ENCODE measurements at places on chromosomes 1 and 21. TPM values are rescaled to one million over a fixed set of nuclear protein-coding genes. Genes with fewer than 3 reads are reported as not detected.

- no peak for DNase-seq
Measured at GRCh38 chr1:52436817-52437216, 32.4 kb downstream of the PRPF38A start.

- no peak for DNase-seq
Measured at GRCh38 chr1:70025846-70026245, 179.5 kb downstream of the LRRC40 start.

GRCh38 chr21:45306832-45307571, 19.3 kb upstream of the POFUT2 start:
- DNase-seq, result no peak

DNA sequence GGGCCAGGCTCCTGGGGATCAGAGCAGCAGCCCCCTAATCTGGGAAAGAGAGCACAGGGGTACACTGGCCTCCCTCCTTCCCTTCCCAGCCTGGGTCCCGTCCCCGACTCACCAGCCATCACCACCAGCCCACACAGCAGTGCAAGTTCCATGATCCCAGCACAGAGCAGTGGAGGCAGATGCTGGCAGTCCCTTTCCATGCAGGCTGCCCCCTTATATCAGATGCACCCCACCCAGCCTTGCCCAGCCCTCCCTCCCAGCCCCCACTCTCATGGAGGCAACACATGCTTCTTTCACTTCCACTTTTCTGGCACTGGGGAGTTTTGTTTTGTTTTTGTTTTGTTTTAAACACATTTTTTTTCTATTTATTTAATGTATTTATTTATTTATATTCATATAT, at the start of gene PLA2G2D:
Gene PLA2G2D, minus strand, starts transcription at position 190 of the 400 bp plus-strand sequence. Its CDS starts 38 bp downstream, at position 152.
- DNase-seq, result no peak

- no peak for DNase-seq
Measured at GRCh38 chr1:230696218-230696617, 17.7 kb downstream of the AGT start.

DNA sequence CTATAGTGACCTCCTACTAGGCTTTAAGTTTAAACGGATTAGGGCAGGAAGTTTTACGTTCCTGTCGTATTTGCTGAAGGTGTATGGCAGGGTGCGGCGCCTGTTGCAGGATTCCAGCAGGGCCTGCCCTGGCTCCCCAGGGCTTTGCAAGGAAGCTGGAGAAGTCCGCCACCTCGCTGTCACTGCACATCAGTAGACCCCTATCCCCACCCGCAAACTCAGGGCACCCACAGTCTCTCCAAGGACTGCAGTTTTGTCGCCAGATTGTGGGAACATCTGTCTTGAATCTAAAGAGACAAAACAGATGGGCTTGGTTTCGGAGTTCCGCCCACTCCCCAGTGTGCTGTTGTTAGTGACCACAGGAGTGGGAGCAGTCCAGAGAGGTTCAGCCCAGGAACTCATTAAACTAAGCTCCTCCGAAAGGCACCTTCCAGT, 110.8 kb downstream of the CDC7 start:
- DNase-seq, result no peak

GRCh38 chr21:29105218-29105617, 25.2 kb upstream of the MAP3K7CL start:
- peak; percentile 22 for DNase-seq

DNA sequence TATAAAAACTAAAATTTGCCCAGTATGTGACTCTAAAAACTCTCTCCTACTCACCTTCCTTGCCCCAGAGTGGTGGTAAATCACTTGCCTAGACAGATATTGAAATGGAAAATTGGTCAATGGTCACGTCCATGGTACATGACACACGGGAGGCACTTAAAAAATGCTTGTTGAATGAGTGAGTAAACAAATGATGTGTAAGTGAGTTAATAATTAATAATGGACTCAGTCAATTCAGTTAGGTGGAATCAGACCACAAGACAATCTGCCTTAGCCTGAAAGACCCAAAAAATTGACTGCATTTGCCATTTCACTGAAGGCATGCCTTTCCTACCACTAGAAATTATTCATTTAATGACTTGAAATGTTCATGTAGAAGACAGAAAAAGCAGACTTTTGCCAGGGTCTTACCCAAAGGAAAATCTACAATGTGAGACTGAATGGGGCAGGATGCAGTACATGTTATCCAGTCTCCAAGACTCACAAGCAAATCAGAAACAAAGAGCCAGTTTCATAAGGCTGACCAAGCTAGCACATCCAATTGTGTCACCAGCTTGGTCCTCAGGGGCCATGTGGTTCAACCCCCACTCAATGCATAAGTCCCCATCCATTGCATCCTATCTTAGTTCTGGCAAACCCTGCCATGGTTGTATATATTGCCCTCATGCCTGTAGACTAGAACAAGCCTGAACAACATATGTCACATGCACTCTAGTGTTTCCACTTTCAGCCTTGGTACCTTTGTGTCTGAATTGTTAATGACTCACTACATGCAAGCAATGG, 73.6 kb downstream of the TBX15 start:
- no peak for DNase-seq

Gene AZIN2
- total RNA-seq, result 3.6 TPM

Gene RGL1
- total RNA-seq, result 4.9 TPM

Gene PAFAH2
- 3.3 TPM for total RNA-seq

Gene FAM43B
- total RNA-seq, result not detected
